WTC11 (cell line): ENCODE measurements at places on chromosomes 12 and 14.
A peak's percentile ranks its signal among the peaks of the same experiment; 100 is the strongest.

DNA sequence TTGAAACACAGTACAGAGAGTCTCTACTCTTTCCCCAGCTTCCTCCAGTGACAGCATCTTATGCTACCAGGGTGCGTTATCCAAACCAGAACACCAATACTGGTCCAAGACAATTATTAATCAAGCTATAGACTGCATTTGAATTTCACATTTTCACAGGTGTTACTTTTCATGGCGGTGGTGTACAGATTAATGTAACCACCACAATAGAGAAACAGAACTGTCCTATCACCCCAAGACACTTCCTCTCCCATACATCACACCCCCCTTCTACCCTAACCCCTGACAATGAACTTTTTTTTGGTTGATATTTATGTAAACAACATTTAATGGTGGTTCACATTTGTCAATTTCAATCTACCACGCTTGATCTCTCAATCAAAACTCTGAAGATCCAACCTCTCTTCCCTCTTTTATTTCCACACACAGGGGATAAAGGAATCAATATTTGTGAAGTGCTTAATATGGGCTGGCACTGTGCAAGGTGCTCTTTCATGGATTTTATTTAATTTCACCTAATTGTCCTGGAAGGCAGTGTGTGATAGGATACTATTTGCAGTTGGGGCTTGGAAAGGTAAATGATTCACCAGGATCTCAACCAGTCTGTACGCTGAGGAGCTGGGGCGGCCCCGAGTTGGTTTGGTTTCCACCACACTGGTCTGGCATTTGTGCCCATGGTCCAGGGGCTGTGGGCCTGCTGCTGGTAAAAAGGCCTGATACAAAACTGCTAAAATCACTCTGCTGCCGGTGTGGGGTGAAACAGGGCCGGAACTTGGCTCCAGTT lies 54.6 kb upstream of the DICER1 start:
- no peak for DNase-seq

- DNase-seq: peak; percentile 92
These were observed at the start of gene NDRG2 for GRCh38 chr14:21024585-21025370. Gene NDRG2 (minus strand): TSS chr14:21025061. CDS start chr14:21023315, 1,746 bp downstream.

GRCh38 chr14:73719791-73720190 lies 5.6 kb upstream of the PNMA1 start:
- no peak for DNase-seq

DNA sequence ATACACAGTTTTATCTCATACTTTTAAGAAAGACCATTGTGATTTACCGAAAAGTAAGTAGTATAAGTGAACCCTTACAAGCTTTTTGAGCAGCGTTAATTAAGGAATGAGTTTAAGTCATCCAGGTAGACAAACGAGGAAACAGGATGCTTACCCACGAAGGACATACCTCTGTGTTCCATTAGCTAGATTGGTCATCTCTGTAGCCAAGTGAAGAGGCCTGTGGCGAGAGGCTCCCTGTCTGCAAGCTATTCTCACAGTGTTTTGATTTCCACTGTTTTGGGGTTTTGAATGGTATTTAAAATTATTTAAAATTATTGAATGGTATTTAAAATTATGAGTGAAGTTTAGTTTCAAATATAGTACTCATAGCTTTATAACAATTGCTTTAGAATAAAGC lies 342.1 kb upstream of the RGS6 start:
- DNase-seq: no peak
